ENCODE measurements at places on chromosomes 12 and 14.

GRCh38 chr14:36662543-36663403, 1.1 kb downstream of the PAX9 start:
- no peak for DNase-seq

GRCh38 chr12:46558677-46559076, 186.1 kb upstream of the SLC38A2 start:
- no peak for DNase-seq

DNA sequence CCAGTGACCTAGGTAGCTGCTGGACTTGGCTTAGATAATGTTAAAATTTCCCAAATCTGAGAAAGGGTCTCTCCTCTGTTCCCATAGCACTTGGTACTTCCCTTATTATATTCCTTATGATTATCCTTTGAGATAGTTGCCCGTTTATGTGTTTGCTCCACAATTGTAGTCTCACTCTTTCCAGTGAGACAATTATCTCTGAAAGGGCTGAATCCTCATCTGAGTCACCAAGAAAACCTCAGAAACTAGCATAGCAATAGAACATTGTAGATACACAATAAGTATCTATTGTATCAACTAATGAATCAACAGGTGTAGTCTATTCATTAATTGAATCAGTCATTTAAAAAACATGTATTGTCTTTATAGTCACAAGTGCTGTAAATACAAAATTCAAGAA, 119.1 kb upstream of the FAR2 start:
- DNase-seq, result no peak

DNA sequence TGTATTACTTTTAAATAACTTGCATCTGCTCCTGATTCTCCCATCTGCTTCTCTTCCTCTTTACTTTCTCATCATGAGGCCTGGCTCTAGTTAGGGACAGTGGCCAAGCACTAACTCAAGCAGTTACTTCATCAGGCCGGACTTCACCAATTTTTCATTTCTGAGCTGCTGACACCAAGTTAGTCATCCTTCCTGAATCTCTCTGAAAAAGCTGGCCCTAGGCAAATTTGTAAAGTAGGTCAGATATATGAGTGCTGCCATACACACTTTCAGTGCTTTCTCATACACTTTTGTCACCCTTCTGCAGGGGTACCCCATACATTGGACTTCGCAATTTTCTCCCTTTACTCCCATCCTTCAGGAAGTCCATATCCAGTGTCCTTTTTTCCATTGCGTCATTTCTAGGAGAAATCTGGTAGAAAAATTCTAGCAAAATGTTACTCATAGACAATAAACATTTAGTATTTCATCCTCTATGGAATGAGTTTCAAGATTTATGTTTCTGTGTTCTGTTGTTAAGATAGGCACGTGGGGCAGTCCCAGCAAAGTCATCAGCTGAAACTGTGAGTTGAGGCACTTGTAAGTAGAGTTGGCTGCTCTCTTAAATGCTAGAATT, 276.8 kb upstream of the TMPO start:
- no peak for DNase-seq

DNA sequence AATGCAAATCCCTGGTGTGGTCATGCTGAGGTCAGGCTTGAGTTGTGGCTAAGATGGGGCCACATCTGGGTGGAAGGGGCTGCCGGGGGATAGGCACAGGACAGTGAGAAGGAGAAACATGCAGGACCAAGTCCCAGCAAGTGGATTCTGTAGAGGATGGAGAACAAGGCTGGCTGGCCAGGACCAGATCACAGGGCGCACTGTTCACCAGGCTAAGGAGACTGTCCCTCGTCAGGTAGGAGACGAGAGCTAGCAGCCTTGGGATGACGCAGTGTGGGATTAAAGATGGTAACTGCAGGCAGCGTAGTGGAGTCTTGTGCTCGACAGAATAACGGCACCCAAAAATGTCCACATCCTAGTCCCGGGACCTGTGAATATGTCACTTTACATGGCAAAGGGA, 336.1 kb downstream of the BCL11B start:
- DNase-seq, result no peak

GRCh38 chr12:112167718-112168525, 42.6 kb downstream of the TRAFD1 start:
- DNase-seq, result no peak

- no peak for DNase-seq
Observed at GRCh38 chr14:74571441-74571841, 40.6 kb downstream of the LTBP2 start.

DNA sequence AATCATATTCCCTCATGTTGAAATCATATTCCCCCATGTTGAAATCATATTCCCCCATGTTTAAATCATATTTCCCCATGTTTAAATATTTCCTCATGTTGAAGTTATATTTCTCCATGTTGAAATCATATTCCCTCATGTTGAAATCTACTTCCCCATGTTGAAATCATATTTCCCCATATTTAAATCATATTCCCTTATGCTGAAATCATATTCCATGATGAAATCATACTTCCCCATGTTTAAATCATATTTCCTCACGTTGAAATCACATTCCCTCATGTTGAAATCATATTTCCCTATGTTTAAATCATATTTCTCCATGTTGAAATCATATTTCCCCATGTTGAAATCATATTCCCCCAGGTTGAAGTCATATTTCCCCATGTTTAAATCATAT, 34.6 kb upstream of the ADGRD1 start:
- no peak for DNase-seq

DNA sequence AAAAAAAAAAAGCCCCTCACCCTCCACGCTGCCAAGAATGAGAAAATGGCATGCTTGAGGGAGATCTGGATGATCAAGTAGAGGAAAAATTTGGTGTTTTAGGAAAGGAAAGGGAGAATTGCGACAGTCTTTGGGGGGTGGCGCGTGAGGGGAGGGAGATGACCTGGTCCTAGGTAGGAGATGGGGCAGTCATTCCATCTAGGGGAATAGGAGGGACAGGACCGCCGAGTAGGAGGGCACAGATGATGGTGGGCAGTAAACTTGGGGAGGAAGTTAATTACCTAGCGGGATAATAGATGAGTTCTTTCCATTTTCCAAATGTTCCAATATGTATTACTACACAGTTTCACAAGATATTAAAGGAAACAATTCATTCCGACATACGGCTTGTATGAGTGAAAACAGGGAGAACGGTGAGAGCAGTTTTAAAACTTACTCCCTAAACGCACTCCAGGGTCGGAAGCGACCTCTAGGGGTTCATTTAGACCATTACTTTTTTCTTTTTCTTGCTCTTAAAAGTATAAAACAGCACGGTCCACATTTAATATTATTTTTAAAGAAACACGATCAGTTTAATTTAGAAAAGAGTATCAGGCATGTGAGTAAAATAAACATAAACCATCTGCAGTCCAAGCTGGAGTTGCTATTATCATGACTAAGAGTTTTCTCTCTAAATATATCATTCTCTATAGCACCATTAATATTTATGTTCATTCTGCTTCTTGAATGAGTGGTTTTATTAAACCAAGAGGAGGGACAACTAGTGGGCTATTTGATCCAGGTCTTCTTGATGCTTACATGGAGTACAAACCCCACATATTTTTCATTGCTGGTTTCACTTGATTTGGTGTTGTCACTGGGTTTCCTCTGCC, 3.0 kb upstream of the FNTB start:
- DNase-seq, result no peak

DNA sequence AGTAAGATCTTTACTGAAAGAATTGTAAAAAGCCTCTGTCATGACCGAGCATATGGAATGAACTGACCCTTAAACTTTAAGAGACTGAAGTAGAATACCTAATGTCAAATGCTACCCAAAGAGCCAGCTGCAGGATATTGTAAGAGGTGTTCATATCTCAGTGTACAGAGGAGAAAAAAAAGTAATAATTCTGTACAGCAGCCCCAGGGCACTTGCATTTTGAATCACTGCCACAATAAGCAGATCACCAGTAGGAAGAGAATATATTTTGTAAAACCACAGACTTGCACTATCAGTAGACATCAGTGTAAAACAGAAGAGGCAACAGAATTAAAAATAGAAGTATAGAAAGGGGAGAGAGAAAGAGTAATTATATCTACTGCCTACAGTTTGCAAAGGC, 162.6 kb downstream of the PPFIA2 start:
- no peak for DNase-seq

GRCh38 chr12:84910549-84911241, 1.9 kb downstream of the SLC6A15 start:
- peak; percentile 38 for DNase-seq

DNA sequence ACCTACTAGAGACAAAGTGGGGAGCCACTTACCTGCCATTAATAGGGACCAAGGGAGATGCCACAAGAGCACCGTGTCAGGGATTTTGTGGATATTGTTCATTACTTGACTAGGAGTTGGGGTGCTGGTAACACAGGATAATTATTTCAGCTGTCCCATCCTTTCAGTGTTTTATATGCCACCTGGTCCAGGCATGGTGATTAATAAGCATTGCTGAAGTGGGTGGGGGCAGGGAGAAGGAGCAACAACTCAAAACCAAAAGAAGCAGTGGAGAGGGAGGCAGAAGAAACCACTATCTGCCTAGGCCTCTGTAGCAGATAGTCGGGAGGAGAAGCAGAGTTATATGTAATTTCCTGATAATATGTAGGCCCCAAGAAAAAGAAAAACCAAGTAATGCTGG, 184.6 kb downstream of the NPAS3 start:
- DNase-seq, result no peak

DNA sequence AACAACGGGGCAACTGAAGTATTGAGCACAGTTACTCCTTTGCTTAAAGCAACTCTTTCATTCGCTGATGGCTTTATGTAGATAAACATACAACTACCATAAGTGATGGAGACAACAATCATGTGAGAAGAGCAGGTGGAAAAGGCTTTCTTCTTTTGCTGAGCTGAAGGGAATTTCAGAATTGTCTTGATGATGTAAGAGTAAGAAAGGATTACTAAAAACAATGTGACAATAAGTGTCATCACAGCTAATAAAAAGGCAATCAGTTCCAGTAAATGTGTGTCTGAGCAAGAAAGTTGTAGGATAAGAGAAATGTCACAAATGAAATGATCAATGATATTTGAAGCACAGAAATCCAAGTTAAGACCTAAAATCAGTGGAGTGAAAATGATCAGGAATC, 647 bp downstream of the OR6C70 start:
- DNase-seq, result no peak

- DNase-seq, result no peak
Observed at GRCh38 chr14:70926235-70926830, 19.1 kb downstream of the PCNX1 start.

DNA sequence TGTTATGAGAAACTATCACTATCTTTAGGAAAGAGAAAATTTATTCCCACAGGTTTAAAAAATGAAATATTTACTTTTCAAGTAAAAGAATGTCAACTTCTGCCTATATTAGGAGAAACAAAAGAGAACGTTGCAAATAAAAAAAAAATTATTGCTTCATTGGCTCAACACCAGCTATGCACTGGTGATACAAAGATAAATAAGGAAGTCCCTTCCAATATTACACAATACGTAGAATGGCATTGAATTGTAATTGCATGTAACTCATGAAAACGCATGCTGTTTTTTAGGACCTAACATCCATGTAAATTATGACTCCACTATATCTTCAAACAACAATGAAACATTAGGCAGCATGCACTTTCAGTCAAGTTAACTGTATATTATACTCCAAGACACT, 56.4 kb upstream of the RERGL start:
- no peak for DNase-seq

DNA sequence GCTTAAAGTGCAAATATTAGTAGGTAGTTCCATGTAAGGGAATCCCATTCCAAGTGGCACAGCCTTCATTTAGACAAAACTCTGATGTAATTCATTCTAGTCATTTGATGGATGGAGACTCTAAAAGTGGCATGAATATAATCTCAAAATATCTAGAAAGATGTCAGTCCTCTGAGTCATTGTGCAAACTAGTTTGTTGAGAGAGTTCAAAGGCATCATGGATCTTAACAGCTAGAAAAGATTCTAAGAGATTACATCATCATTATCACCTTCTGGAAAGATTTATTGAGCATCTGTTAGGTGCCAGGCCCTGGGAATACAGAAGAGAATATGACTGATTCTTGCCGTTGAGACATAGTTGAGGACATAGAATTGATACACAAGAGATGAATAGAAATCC, 30.7 kb downstream of the CRADD start:
- no peak for DNase-seq

GRCh38 chr12:103640410-103640809, 53.3 kb downstream of the STAB2 start:
- DNase-seq, result no peak

GRCh38 chr12:92183575-92183974, 37.9 kb upstream of the BTG1 start:
- DNase-seq, result no peak

GRCh38 chr12:14167005-14167628, 185.7 kb upstream of the GRIN2B start:
- peak; percentile 77 for DNase-seq

- DNase-seq, result no peak
Observed at GRCh38 chr12:78087363-78087675, 256.6 kb downstream of the NAV3 start.

GRCh38 chr12:132936163-132936562, 19.9 kb downstream of the ZNF605 start:
- no peak for DNase-seq

DNA sequence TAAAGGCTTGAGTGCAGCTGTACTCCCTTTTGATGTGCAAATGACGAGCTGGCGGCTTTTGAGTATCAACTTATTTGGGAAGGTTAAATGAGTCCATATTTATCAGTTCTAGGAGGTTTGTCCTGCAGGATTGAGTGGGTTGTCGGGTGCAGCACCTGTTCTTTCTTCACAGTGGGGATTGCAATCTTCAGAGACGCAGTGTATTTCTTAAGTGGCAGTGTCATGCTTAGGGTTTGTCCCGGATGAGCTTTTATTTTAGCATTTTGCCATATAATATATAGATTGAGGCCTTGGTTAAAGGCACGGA, 1.2 kb downstream of the FUT8 start:
- no peak for DNase-seq

DNA sequence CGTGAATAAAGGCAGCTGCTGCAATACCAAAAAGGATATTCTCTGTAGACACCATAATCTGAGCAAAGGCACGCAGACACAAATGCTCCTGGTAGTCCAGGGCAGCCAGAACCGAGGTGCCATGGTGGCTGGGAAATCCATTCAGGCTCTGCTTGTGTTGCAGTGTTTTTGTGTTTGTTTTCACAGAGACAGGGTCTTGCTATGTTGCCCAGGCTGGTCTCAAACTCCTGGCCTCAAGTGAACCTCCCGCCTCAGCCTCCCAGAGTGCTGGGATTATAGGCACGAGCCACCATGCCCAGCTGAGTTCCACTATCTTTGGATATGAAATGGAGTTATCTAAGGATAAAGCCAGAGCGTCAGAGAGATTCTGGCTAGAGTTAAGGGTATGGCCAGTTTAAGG, 39.8 kb downstream of the DCAF4 start:
- DNase-seq, result no peak

DNA sequence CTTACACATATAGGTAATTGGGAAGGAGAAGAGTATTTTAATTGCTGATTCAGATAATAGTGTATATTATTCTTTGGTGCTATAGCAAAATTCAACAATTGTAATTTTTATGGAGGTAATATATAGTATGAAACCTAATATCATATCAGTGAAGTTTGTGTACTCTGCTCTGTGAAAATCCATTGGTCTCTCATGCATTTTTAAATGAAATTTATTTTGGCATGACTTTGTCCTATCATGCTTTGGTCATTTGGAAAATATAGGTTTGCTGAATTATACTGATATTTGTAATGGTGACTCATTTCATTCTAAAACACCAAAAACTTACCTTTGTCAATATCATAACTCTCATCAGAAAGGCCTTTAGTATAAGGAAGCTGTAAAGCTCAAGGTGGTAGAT, 962.0 kb upstream of the NOVA1 start:
- DNase-seq, result no peak
